ENCODE measurements at places on chromosomes 13 and 19.

GRCh38 chr19:2464389-2464788 is 7.6 kb upstream of the LMNB2 start:
- DNase-seq, result no peak

DNA sequence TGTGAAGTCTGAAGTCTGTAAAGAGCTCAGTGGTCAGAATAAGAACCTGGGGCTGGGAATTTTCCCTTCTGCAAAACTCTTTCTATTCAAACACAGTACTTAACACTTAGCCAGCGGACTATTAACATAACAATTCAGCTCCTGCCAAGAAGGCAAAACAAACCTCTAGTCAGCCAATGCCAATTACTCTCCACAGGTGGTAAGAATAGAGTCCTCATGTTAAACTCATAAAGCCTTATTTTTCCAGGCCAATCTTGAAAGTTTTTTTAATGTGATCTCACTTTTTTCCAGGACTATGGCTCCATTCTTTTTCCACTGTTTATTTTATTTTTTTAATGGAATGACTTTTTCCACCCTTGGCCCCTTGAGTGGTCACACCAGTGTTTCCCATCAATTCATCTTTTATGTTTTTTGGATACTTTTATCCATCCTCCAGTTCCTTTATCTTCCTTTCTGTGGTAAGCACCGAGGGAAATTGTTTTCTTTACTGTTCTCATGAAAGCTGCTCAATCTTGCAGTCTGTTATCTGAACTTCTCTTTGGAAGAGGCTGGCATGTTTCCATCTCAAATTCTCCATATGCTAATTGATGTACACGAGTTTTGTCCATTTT is 217.3 kb downstream of the LHFPL6 start:
- no peak for DNase-seq

DNA sequence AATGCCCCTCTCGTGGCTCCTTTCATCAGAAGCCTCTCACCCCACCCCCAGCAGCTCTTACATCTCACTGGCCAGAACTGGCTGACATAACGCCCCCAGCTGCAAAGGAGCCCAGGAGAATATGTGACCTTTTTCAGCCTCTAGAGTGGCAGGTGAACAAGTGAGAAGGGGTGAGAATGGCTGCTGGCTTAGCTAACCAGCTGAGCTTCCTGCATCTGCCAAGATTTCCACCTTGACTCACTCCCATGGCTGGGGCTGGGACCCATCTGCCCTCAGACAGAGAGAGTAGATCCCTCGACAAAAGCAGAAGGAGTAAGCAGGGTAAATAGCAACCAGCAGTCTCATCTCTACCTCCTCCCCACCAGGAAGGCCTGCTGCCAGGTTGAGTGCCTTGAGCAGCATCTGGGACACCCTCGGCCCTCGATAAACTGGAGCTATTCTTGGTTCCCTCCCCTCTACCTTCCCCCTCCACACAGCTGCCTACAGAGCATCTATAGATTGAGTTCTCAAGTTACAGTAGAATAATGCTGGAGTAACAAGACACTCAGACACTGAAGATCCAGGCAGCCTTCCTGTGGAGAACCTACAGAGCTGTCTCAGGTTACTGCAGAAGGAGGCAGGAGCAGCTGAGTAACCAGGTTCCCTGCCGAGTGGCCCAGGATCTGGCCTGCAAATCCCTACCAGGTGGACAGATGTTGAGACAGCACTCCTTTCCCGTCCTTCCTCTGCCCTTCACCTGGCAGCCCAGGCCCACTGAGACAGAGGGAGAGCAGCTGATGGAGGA is 15.5 kb downstream of the KASH5 start:
- peak; percentile 99 for DNase-seq

GRCh38 chr13:51925865-51926527 is 64.2 kb downstream of the CCDC70 start:
- no peak for DNase-seq

- DNase-seq, result no peak
These were observed 18.9 kb downstream of the LRRC4B start for GRCh38 chr19:50549059-50549926.

DNA sequence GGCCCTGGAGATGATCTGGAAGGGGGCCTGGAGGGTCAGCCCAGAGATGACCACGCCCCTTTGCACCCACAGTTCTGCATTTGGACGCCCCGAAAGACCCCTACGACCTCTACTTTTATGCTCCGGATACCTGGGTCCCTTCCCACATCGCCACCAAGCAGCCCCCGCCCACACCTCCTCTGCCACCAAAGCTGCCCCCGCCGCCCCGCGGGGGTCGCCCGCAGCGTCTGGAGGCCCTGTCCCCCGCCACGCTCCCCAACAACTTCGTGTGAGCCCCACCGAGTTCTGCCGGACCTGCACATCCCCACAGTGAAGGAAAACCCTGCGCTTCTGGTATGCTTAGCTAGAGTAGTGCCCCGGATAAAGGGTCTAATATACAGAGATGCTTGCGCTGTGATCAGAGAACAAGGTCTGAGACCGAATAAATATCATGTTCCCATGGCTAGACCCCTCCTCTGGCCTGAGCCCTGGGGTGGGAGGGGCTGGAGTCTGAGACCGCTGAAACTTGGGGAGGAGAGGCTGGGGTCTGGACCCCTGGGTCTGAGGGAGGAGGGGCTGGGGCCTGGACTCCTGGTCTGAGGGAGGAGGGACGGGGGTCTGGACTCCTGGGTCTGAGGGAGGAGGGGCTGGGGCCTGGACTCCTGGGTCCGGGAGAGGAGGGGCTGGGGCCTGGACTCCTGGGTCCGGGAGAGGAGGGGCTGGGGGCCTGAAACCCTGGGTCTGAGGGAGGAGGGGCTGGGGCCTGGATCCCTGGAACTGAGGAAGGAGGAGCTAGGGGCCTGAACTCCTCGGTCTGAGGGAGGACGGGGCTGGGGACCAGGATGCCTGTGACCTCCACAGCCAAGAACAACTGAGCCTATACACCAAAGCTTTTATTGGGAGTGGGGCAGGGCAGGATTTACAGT is 3.6 kb downstream of the GFY start:
- DNase-seq, result no peak

GRCh38 chr19:32570081-32570785 is 10.8 kb upstream of the PDCD5 start:
- peak; percentile 66 for DNase-seq

GRCh38 chr13:44792096-44792495 is 197.2 kb downstream of the NUFIP1 start:
- DNase-seq, result no peak

GRCh38 chr19:10712045-10712444 is 5.8 kb upstream of the DNM2 start:
- no peak for DNase-seq

GRCh38 chr13:27182844-27183497 is 11.4 kb upstream of the USP12 start:
- DNase-seq, result no peak

DNA sequence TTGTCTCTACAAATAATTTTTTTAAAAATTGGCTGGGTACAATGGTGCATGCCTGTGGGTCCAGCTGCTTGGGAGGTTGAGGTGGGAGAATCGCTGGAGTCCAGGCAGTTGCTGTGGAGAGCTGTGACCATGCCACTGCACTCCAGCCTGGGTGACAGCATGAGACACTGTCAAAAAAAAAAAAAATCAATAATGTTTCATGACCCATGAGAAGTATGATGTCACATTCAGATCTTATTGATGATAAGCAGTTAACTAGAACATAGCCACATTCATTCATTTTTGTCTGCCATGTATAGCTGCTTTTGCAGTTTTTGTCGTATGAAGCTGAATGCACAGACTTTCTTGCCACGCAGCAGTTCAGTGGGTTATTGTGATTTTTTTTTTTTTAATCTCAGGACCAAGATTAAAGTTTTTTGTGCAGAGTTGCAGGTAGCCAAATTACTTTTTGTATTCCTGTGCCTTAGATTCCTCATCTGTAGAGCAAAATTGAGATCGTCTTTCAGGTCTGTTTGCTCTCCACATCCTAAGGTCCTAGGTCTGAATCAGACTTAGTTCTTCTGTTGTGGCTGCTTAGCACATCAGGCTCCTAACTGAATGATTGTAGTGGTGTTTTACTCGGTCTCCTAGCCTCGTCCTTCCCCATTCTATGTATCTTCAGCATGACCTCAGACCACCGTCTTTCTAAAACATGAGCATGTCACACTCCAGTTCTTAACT is 145.2 kb downstream of the GGACT start:
- DNase-seq, result no peak

- DNase-seq, result no peak
These were observed 499.5 kb upstream of the GPC6 start for GRCh38 chr13:92727118-92727517.

DNA sequence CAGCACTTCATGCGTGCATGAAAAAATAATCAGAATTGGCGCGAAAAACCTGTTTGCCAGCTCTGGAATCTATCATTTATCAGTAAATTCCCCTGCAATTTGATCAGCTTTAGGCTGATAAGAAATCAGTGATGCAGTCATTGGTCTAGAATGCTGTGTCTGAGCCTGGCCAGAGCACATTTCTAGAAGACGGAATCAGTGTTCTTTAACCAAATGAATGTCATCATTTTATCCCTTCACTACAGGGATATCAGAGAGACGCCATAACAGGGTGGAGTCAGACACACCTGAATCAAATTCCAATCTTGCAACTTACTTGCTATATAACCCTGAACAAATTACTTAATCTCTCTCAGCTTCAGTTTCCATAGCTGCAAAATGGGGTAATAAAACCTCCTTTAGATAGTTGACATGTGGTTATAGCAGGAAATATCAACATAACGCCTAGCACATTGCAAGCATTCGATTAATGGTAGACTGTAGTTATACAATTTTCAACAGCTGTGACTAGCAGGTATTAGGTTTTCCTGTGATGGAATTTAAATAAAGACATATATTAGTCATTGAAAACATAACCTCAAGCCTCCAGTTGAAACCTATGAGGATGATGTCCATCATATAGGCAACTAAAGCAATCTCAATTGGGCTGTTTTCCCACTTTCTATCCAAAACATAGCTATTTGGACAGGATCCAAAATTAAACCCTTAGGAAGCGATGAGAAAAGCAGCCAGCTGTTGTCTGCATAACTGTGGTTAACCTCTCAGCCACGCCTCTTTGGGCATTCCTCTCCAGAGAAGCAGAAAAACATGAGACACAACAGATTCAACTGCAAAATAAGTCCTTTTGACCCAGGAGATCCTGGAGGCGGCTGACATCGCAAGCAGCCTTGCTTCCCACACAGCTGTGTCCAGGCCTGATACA is 51.6 kb upstream of the UBL3 start:
- no peak for DNase-seq

- DNase-seq, result peak; percentile 37
These were observed 24.4 kb downstream of the MARK4 start for GRCh38 chr19:45275370-45275971.

- DNase-seq, result no peak
These were observed at the start of gene C3 for GRCh38 chr19:6720369-6721137. TSS of gene C3 (minus strand) at chr19:6720650. CDS start at chr19:6720589, 61 bp downstream.

- DNase-seq, result no peak
These were observed 58.5 kb downstream of the DNAJC15 start for GRCh38 chr13:43081866-43082265.

- DNase-seq, result no peak
These were observed 18.5 kb upstream of the ATP11A start for GRCh38 chr13:112671359-112671758.

GRCh38 chr19:17718947-17719711 is at the start of gene MAP1S:
TSS of gene MAP1S (plus strand) at chr19:17719480. CDS start at chr19:17719503, 23 bp downstream.
- no peak for DNase-seq

GRCh38 chr13:97141564-97142005 is 80.5 kb upstream of the MBNL2 start:
- DNase-seq, result no peak

- no peak for DNase-seq
These were observed 1.2 kb downstream of the CBARP start for GRCh38 chr19:1236576-1236975.

DNA sequence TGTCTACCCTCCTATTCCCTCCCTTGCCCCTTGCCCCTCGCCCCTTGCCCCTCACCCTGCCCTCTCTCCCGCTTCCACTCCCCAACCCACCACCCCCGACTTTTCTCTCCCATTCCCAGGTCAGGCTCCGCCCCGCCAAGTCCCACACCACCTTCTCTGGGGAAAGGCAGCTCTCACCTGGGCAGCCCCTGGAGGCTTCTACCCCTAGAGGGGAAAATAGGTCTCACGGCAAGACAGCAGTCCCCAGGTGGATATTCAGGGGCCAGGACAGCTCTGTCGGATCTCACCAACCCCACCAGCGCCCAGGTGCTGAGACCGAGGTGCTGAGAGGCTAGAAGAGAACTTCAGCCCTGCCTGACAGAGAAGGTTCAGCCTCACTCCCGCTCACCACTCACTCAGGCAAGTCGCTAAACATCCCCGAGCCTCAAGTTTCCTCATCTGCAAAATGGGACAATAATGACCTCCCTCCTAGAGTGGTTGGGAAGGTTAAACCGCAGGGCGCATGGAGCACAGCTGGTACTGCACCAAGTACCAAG is 1.4 kb upstream of the ERFL start:
- no peak for DNase-seq

- DNase-seq, result no peak
These were observed 338.1 kb downstream of the RFC3 start for GRCh38 chr13:34155931-34156607.

GRCh38 chr13:30142486-30143211 is 164.7 kb downstream of the KATNAL1 start:
- no peak for DNase-seq

- no peak for DNase-seq
These were observed 121.8 kb upstream of the OBI1 start for GRCh38 chr13:78780708-78781107.

DNA sequence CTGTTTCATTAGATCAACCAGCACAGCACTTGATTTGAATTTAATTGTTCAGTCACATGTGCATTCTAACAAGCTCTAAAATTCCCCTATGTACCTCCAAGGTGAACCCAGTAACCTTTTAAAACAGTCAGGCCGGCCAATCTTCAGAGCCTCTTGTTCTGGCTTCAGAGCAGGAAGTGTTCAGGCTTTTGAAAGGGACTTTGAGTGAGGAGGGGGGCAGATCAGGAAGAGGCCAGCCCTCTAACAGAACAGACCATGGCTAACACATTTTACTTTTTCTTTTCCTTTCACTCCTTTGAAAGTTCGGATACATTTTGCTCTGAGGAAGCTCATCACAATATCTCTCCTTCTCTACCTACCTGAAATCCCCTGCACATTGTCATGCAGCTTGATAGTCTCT is 390.3 kb downstream of the TBC1D4 start:
- no peak for DNase-seq
